ENCODE measurements at places on chromosomes 6 and 20.

DNA sequence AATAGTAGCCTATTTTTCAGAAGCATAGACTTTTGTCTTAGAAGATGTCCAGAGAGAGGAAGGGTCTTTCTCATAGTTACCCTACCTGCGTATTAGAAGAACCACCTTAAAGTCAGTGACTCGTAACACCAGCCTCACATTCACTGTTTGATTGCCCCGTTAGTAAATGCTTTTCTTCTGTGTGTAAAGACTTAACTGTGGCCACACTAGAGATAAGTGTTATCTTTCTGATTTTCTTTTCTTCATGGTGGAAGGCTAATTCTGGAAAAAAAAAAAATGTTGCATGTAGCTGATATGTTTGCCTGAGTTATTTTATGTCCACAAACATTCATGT lies 83.9 kb downstream of the SAMD3 start:
- no peak overlapping the region for H3K27ac ChIP-seq
- H3K4me3 ChIP-seq, result no peak overlapping the region
- no peaks in the 10 kb centered on the region for H3K27me3 ChIP-seq
- DNase-seq, result no peak
- H3K36me3 ChIP-seq, result peaks cover 2% of the 10 kb centered on the region
- H3K4me1 ChIP-seq, result no peaks in the 10 kb centered on the region

GRCh38 chr6:12391472-12391871 lies 101.3 kb downstream of the EDN1 start:
- DNase-seq, result no peak
- no peaks in the 10 kb centered on the region for H3K4me1 ChIP-seq
- H3K27me3 ChIP-seq, result no peaks in the 10 kb centered on the region
- no peak overlapping the region for H3K27ac ChIP-seq
- no peaks in the 10 kb centered on the region for H3K36me3 ChIP-seq

DNA sequence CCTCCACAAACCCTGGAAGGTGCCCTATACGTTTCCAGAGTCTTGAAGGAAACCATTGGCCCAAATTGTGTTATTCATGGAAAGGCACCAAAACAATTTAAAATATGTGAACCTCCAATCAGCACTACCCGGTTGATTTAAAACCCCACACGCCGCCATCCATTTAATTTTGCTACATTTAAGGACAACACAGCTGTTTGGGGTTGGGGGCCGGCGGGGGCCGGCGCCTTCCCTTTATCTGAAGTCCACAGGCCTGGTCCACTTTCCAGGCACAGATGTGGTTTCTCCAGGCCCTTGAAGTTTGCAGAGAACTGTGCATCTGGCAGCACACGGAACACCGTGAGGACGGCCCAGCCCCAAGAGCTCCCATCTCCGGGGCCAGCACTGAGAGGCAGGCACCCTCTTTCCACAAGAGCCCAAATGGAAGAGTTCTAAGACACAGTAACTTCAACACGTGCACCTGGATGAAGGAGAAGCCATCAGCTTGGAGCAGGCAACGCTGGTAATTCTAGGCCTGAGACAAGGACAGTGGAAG lies 16.8 kb upstream of the FRMD1 start:
- no peaks in the 10 kb centered on the region for H3K36me3 ChIP-seq
- peaks cover 6% of the 10 kb centered on the region for H3K4me1 ChIP-seq
- DNase-seq, result no peak

DNA sequence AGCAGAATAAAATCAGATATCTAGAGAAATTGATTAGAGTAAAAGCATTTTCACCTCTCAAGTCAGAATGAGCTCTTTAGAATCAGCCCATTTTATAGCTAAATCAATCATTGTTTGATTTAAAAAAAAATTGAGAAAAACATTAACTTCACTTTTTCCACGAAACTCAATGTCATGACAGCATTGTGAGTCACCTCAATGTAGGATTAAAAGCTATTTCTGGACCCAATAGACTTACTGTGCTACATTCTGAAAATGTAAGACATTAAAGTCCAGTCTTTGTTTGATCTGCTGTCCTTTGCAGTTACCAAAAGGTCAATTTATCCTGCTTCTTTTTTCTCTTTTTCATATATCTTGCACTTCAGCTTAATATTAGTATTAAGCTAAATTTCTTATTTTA lies 519.4 kb upstream of the ZNF337 start:
- no peak overlapping the region for H3K27ac ChIP-seq
- DNase-seq, result no peak
- no peaks in the 10 kb centered on the region for H3K4me1 ChIP-seq
- H3K36me3 ChIP-seq, result no peaks in the 10 kb centered on the region

DNA sequence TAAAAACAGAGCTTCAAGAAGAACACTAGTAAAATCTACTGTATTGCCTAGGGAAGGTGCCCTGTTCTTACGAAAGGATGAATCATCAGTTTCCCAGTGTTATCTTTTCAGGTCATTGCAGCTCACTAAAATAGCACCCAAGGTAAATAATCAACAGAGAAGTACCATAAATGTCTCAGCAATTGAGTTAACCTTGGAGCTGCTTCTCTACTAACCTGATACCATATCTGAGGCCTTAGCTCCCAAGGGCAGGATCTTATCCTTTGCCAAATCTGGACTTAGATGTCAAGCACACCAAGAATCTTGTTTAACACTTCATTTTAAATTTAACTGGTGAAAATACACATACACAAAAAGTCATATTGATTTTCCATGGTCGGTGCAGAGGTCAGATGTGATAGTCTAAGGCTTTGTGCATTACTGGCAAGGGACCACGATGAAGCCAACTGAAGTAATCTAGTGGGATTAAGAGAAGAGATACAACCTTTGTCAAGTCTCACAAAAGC lies 81.5 kb downstream of the EDN1 start:
- no peaks in the 10 kb centered on the region for H3K4me1 ChIP-seq
- no peak overlapping the region for H3K27ac ChIP-seq
- H3K27me3 ChIP-seq, result no peaks in the 10 kb centered on the region
- no peak for DNase-seq

- DNase-seq, result no peak
- no peaks in the 10 kb centered on the region for H3K36me3 ChIP-seq
These were observed 32.7 kb upstream of the CCND3 start for GRCh38 chr6:41974281-41974825.

- peaks cover 5% of the 10 kb centered on the region for H3K4me1 ChIP-seq
- no peak overlapping the region for H3K4me3 ChIP-seq
- H3K27me3 ChIP-seq, result no peaks in the 10 kb centered on the region
- no peaks in the 10 kb centered on the region for H3K36me3 ChIP-seq
These were observed 2.3 kb downstream of the RAMACL start for GRCh38 chr6:166584155-166584554.

- no peaks in the 10 kb centered on the region for H3K27me3 ChIP-seq
- H3K4me3 ChIP-seq, result no peak overlapping the region
- H3K36me3 ChIP-seq, result no peaks in the 10 kb centered on the region
- H3K27ac ChIP-seq, result peak overlapping the region; percentile 17
- peaks cover 14% of the 10 kb centered on the region for H3K4me1 ChIP-seq
These were observed 34.9 kb upstream of the PRDM1 start for GRCh38 chr6:106051226-106051625.

DNA sequence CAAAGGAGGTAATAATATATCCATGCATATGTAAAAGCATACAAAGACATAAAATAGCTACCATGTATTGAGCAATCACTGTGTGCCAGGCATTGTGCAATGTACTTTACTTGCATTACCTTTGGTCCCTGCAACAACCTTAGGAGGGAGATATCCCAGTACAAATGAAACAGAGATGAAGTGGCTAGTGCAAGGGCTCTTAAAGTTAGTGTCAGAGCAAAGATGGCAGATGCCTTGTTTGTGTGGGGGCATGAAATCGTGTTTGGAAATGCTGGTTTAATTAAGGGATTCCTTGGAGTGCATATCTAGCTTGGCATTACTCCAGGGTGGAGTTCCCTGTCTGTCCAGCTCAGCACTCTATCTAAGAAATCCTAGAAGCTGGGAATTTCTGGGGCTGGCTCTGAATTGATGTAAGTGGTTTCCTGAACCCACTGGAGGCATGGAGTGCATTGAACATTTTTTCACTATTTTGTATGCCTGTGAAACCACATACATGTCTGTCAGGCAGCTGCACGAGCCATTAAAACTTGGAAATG lies 9.8 kb downstream of the PAQR8 start:
- H3K27ac ChIP-seq, result no peak overlapping the region
- DNase-seq, result no peak
- H3K4me3 ChIP-seq, result no peak overlapping the region
- peaks cover 16% of the 10 kb centered on the region for H3K36me3 ChIP-seq
- H3K27me3 ChIP-seq, result no peaks in the 10 kb centered on the region

DNA sequence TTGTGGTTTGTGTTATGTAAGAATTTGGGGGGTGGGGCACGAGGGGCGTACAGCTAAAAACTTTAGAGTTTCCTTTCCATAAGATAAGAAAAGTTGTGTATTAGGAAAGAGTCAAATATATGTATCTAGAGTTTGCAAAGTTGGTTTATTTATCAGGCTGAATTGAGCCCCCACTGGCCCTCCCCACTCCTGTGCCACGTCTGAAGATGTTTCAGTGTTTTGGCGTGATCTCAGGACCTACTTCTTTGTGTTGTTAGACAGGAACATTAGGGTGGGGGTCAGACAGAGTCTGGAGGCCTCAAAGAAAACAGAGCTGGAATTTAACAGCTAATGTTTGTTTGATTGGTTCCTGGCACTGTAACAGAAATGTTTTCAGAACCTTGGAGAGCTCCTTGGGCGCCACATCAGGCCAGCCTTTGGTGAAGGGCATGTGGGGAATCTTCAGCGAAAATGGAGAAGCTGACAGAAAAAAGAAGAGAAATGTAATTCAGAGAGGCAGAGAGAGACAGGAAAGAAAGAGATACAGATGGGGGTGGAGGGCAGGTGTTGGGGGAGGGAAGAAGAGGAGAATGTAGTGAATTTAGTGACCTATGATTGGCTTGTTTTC lies 674 bp downstream of the NRSN1 start:
- peak; percentile 90 for DNase-seq
- peaks cover 7% of the 10 kb centered on the region for H3K27me3 ChIP-seq
- no peaks in the 10 kb centered on the region for H3K36me3 ChIP-seq
- H3K4me3 ChIP-seq, result no peak overlapping the region

- no peak for DNase-seq
- H3K27ac ChIP-seq, result no peak overlapping the region
- no peaks in the 10 kb centered on the region for H3K36me3 ChIP-seq
- H3K4me3 ChIP-seq, result no peak overlapping the region
These were observed 17.7 kb upstream of the MYB start for GRCh38 chr6:135163440-135163738.

DNA sequence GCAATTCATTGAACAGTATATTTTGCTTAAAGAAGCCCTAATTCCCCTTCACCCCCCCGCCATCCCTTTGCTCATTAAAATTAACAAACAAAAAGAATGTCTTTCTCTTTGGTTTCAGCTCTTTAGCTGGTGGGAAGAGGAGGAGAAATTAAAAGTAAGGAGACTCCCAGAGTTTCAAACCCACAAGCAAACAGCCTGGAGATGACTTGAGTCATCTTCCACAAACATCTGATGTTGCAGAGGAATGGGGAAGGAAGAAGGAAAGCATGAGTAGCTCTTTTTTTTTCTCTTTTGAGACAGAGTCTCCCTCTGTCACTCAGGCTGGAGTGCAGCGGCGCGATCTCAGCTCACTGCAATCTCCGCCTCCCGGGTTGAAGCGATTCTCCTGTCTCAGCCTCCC lies 189.6 kb downstream of the ADAT2 start:
- H3K4me1 ChIP-seq, result no peaks in the 10 kb centered on the region
- H3K36me3 ChIP-seq, result no peaks in the 10 kb centered on the region
- DNase-seq, result no peak
- no peak overlapping the region for H3K27ac ChIP-seq

GRCh38 chr6:54879188-54879985 lies 32.8 kb downstream of the FAM83B start:
- no peak overlapping the region for H3K4me3 ChIP-seq
- no peak for DNase-seq
- H3K27me3 ChIP-seq, result no peaks in the 10 kb centered on the region
- no peaks in the 10 kb centered on the region for H3K4me1 ChIP-seq
- H3K36me3 ChIP-seq, result no peaks in the 10 kb centered on the region
- H3K27ac ChIP-seq, result no peak overlapping the region

- H3K4me1 ChIP-seq, result no peaks in the 10 kb centered on the region
- H3K27ac ChIP-seq, result no peak overlapping the region
- H3K4me3 ChIP-seq, result no peak overlapping the region
- DNase-seq, result no peak
- no peaks in the 10 kb centered on the region for H3K36me3 ChIP-seq
These were observed 195.8 kb downstream of the HAO1 start for GRCh38 chr20:7744411-7744810.

GRCh38 chr6:9766240-9766915 lies 648.5 kb downstream of the TFAP2A start:
- no peaks in the 10 kb centered on the region for H3K4me1 ChIP-seq
- no peak for DNase-seq
- no peak overlapping the region for H3K4me3 ChIP-seq
- H3K36me3 ChIP-seq, result no peaks in the 10 kb centered on the region
- H3K27me3 ChIP-seq, result no peaks in the 10 kb centered on the region

Data from neuronal stem cell (in vitro differentiated cells).